NCI-H1436 treated with DMSO at 0.1 percent for 48 hours (cell line): ENCODE measurements at places on chromosomes 12 and 14.
A peak's percentile ranks its signal among the peaks of the same experiment; 100 is the strongest.

GRCh38 chr14:68730811-68731425, 61.9 kb downstream of the ZFP36L1 start:
- DNase-seq, result no peak

- no peak for DNase-seq
Observed at GRCh38 chr12:49231878-49232655, 32.8 kb upstream of the TUBA1C start.

DNA sequence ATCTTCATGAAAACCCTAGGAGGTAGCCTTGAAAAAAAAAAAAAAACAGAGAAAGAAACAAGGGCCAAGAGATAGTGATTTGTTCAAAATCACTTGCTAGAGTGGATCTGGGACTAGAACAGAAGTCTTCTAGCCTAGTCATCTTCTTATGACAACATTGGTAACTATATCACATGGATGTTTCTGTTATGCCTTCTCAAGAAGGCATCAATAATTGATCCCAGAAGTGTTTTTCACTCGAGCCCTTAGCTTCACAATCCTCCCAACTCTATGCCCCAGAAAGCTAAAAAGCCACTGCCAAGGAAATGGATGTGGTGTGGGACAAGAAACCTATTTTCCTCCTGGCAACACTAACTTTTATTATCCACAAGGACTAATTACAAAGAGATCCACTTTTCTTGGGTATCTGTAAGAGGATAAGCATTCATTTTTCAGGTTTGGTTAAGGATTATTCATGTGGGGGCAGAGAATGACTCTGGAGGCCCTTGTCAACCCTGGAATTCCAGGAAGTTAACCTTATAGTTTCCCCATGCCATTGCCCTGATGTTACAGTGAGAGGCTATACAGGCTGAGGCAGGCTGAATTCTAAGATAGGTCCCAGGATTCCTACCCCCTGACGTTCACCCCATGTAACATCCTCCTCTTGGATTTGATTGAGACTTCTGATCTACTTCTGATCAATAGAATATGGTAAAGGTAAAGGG, 67.7 kb upstream of the CPM start:
- no peak for DNase-seq

- DNase-seq, result peak; percentile 11
Observed at GRCh38 chr12:53344824-53345485, 8.8 kb upstream of the SP7 start.

DNA sequence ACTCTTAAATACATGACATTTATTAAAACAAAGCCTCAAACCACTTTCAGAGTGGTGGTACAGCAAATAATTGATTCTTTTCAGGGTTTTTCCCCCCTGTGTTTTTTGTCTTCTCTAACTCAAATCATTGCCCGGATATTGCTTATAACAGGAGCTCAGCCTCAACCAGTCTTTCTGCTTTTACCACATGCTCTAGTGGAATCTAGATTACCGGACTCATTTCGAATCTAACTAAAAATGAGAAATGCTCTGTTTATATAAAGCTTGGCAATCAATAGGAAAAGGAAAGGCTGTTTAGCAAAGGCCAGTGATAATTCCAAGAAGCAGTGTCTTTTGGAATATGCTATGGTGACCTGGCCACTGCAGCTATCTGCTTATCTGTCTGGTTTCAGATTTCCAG, 161.5 kb downstream of the ETV6 start:
- DNase-seq, result no peak

DNA sequence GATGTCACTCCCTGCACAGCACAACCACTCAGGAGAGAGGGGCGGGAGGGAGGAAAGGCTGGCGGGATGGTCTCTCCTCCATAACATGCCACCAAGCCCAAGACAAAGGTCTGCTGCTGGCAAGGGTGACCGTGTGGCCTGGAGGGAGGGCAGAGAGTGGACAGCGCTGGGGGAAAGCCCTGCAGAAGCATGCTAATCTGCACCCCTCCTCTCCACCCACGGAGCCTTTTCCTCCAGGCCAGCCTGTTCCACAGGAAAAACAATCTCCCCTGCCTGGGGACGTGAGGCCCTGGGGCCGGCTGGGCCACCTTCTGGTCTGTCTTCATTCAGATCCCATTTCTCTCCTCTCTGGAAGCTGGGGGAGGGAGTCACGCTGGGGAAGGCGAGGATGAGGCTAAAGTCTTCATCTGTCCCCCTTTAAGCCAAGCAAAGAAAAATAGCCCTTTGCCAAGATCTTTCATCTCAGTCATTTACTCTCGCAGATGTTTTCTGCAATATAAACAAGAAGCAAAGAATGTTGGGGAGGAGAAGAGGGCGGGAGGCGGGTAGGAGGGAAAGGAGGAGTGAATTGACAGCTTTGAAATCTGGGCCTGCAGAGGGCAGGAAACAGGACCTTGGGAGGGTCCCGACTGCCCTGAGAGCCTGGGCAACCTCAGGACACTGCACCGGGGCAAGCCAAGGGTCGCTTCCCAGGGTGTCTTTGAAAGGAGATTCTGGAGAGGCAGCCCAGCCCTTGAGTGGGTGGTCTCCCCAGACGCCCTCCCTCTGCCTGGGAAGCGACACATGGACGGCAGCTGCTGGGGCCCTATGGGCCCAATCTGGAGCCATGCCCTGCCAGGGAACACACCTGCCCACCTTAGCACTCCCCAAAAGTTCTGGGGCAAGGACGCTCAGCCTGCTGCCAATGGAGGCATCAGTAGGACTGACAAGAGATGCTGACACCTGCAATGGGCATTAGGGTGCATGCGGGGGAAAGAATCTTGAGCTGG, 133.6 kb downstream of the ZFP36L1 start:
- DNase-seq, result no peak

- DNase-seq, result no peak
Observed at GRCh38 chr12:9363145-9363544, 154.9 kb upstream of the PZP start.
